ENCODE measurements at places on chromosomes 3 and 15.

GRCh38 chr15:52518487-52519371 lies 10.0 kb downstream of the MYO5A start:
- no peak for DNase-seq

DNA sequence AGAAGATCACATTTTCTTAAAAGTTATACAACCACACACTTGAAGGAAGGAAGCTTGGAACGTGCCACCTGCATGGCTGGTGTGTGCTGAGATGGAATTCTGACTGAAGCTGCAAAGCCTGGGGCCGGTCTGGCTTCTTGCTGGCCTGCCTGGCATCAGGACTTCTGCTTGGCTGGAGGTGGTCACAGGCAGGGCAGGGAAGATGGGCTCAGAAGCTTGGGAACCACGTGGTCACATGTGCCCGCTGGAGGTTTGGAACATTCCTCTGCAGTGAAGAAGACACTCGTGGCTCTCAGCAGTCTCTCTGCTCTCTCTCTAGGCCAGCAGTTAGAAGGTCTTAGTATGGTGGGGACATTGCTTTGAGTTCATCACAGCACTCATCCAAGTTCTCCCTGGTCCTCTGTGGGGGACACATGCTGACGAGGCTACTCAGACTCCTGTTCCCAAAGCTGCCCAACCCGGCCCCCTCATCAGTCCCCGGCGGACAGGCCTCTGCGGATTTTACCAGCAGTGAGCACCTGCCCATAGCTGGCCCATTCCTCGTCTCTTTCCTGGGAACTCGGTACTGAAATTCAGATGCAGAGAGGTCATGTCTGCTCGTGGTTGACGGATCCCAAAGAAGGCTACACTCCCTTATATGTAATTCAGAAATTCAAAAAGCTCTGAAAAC lies 229.0 kb downstream of the ADAMTS17 start:
- no peak for DNase-seq

- DNase-seq, result no peak
Measured at GRCh38 chr3:9902372-9903237, at the start of gene IL17RE. Gene IL17RE, plus strand, starts transcription at chr3:9902848. Its CDS starts 85 bp downstream, at chr3:9902933.

- no peak for DNase-seq
Measured at GRCh38 chr3:40333416-40333815, 23.9 kb downstream of the EIF1B start.

DNA sequence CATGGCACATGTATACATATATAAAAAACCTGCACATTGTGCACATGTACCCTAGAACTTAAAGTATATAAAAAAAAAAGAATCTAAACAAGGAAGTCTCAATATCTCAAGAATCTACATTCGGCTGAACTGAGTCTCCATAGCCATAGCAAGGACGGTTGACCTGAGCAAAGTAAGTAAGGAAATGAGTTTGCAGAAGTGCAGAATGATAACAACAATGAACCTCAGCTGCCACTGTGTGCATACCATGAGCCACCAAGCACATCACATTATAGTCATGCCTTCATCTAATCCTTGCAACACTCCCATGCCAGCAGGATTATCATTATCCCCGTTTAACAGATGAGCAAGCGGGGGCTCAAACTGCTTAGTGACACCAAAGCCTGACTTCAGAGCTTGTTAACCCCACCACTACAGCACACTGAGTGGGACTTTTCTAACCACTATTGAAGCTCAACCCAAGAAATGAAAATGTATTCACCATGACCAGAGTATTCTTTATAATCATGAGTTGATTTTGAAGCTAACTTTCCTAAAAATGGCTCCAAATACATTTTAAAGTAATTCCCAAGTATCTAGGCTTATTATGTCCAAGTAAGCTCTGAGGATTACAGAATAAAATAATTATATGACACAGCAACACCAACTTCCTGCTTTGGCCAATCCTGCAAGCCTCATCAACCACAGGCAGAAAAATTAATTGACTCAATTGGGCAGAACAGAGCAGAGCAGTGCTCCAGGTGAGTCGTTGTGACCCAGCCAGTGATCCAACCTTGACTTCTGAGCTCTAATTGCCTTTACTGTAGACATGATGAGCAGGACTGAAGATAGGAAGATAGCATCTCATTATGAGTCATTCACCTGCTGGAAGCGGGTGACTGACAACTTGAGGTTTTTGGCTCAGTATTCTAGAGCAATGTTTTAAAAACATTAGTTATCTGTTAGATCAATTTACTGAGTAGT lies 47.3 kb upstream of the IL12A start:
- DNase-seq, result no peak

DNA sequence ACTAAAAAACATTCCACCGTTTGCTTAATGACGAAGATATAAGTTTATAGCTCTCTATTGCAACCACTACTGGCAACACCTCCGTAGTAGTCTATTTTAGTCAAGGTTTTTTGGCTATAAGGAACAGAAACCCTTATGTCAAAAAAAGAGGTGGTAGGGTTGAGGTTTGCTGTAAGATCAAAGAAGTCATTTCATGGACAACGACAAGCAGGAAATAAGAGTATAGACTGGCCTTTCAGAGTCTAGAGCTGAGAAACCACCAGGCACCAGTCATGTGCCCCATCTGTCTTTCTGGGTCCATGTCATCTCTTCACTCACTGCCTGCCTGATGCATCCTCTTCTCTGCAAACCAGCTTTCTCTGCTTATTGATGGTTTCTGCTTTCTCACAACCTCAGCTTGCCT lies 42.7 kb downstream of the THBS1 start:
- DNase-seq, result no peak

- DNase-seq, result no peak
Measured at GRCh38 chr3:155745795-155746550, 1.1 kb upstream of the PLCH1 start.

DNA sequence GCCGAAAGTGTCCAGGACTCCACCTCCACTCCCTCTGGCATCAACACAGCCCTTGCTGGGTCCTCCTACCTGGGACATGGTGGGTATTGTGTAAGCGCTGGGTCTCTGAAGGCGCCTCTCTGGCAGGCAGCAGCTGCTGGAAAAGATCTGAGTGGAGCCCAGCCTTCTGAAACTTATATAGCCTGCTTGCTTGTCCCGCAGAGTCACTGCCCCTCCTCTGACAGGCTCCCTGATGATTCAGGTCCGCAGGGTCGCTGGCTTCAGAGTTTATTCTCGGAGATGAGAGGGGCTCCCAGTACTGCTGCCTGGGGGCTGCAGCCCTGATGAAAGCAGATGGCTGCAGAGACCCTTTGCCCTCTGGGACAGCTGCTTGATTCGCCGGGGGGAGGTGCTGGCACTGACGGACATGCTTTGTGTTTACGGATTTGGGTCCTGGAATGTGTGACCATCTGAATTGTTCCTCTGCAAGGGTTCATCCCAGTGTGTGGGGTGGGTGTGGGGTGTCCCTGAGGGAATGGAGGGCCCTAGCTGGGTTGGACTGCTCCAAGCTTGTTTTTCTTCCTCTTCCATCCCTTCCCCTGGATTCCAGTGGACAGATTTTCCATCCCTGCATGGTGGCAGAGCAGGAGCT lies at the start of gene MUSTN1:
Gene MUSTN1, minus strand, starts transcription at position 149 of the 631 bp plus-strand sequence. Its CDS starts 71 bp downstream, at position 78.
- DNase-seq, result no peak

GRCh38 chr15:35603856-35604255 lies 57.9 kb upstream of the DPH6 start:
- no peak for DNase-seq

DNA sequence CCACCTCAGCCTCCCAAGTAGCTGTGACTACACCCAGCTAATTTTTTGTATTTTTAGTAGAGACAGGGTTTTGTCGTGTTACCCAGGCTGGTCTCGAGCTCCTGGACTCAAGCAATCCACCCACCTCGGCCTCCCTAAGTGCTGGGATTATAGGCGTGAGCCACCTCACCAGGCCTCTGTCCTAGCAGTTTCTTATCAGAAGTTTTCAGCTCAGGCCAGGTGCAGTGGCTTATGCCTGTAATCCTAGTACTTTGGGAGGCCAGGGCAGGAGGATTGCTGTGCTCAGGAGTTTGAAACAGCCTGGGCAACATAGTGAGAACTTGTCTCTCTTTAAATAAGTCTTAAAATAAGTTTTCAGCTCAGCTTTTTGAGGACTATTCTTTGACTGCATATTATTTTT lies 48.4 kb downstream of the SGO1 start:
- DNase-seq, result no peak

- no peak for DNase-seq
Measured at GRCh38 chr15:101175401-101175800, 76.4 kb downstream of the CHSY1 start.

DNA sequence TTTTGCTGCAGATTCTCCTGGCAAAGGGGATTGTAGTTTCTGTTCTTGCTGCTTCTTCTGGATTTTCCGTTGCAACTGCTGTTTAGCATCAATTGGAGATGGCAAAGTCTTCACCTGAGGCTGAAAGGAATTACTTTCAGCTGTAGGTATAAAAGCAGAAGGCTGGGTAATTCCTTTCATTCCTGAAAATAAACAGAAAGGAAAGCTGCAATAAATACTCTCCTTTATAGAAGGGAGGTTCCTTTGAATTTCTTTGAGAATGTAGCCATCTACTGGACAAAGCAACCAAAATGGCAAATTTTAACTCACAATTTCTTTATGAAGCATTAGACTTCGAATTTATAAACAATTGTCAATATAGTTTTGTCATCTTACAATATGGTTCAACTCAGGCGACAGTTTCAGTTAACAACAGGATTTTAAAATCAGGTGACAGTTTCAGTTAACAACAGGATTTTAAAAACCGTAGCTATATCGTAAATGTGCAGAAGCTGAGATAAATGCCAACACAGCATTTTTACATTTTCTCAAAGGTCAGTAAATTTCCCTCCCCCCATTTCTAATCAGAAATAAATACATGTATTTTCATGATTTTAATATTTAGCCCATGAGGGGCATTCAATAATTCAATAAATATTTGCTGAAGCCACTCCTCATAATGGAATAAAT lies 104.9 kb upstream of the NEDD4 start:
- no peak for DNase-seq

DNA sequence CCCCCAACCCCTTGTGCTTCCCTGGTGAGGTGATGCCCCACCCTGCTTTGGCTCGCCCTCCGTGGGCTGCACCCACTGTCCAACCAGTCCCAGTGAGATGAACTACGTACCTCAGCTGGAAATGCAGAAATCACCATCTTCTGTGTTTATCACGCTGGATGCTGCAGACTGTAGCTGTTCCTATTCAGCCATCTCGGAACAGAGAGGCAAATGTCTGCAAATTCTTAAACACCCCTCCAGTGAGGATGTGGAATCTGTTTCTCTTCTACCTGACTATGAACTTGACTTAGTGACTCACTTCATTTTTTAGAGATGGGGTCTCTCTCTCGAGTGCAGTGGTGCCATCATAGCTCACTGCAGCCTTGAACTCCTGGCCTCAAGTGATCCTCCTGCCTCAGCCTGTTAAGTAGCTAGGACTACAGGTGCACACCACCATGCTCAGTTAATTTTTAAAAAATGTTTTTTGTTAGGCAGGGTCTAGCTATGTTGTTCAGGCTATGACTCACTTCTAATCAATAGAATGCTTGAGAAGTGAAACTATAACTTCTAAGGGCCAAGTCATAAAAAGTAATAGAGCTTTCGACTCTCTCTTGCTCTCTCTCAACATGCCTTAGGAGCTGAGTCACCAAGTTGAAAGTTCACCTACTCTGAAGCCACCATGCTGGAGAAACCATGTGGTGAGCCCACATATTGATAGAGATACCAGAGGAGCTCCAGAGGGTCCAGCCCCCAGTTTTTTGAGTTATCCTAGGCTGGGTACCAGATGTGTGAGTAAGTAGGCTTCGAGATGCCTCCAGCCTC lies 11.5 kb upstream of the PARP14 start:
- DNase-seq, result no peak

- no peak for DNase-seq
Measured at GRCh38 chr3:188332085-188332484, 178.1 kb downstream of the LPP start.

- DNase-seq, result no peak
Measured at GRCh38 chr3:120143676-120144075, 49.4 kb upstream of the GSK3B start.

DNA sequence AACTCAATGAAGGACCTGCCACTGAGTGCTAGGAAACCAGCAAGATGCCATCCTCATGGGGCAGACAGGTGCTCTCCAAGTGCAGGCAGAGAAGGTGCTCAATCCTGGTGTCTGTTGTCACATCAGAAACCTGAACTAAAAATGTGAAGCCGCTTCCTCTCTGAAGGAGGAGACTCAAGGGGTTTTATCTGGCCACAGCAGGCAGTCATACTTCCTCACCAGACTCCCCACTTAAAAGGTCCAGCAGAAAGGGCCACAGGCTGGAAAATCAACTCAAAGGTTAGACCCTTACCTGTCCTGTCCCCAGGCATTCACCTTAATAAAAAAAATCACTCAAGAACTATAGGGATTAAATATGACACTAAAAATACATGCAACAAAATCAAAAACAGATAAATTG lies 4.8 kb downstream of the CCDC12 start:
- no peak for DNase-seq

- no peak for DNase-seq
Measured at GRCh38 chr3:129746629-129747028, 140.2 kb upstream of the PLXND1 start.

DNA sequence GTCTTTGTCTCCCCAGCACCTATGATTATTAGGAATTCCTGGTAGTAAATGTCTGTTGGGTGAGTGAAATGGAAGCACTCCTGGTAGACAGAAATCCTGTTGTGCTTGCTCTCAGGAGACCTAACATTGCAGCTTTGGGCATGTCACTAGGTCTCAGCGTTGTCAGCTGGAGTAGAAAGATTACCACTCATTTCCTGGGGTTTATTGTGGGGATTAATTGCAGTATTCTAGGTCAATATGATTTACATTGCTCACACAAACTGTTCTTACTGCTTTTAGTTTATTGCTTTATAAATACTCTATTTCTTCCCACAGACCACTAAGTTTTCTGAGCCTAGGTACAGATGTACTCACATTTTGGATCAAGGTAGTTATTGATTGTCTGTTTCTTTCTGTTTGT lies 5.1 kb downstream of the TSEN2 start:
- DNase-seq, result no peak

- no peak for DNase-seq
Measured at GRCh38 chr3:59308684-59309083, 258.9 kb upstream of the CFAP20DC start.

DNA sequence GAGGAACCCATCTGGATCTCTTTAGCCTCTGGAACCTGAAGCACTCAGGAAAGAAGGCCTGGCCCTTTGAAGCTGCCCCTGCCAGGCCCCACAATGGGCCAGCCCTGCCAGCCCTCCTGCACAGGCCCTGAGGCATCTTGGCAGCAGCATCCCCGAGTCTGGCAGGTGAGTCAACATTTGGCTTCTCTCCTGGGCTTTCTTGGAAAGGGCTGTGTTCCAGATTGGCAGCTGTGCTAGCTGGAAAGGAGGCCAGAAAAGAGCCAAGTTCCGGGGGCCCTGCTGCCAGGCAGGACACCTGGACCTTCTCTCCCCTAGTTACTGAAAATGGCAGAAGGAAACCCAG lies 187.2 kb downstream of the SHQ1 start:
- DNase-seq, result no peak
